ENCODE measurements at places on chromosomes 12 and 14.

- DNase-seq: no peak
Observed at GRCh38 chr12:56979628-56980027, 22.2 kb upstream of the RDH16 start.

DNA sequence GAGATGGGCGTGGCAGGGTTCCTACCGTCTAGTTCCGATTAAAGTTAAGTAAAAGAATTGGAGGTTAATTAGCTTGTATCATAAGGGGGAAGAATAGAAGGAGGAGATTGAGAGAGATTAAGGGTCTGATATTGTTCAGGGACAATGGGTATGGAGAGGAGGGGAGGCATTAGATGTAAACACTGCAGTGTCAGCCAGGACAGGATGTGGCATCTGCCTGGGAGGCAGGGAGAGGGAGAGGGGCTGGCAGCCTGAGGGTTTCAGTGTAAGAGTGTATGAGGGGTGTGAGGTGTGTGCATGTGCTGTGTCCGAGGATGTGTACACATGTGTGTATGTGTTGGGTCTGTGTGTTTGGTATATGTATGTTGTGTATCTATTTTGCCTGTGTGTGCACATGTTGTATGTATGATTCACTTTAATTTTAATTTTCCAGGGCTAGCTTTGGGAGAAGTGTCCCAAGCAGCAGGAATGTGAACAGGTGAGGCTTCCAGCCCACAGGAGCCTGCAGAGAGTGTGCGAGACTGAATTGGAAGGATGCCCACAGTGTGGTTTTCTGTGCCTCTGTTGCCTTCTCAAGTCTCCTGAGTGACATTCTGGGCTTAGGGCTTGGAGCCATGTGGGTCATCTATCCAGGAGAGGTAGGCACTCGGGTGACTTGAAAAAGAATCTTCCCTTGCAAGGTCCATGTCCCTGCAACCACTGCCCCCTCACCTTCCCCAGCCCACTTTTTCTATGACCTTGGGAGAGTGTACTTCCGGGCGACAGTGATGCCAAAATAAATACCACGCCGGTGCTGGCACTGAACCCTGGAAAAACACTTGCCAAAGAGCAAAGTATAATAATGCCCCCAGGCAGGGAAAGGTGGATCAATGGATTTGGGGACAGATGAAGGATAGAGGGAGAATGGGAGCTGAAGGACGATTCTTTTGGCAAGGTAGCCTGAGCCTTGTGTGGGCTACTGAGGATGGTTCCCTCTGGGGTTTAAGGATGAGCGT lies 36.8 kb upstream of the DCD start:
- no peak for DNase-seq

GRCh38 chr12:11901701-11902524 lies 168.8 kb upstream of the BCL2L14 start:
- no peak for DNase-seq

DNA sequence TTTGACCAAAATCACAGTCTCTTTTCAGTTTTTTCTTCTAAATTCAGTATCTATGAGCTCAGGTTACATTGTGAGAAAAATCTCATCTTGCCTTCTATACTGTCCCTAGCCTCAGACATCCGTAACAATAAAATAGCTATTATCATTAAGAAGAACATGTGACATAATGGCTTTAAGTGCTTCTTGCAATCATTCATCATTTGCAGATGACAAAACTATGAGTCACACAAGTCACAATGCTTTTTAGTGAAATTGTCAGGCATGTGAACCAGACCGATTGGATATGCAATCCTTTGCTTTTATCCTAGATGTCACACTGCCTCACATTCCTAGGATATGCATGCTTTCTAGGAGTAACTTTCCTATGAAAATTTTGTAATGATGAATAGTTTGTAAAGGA lies 313.1 kb downstream of the SLC6A15 start:
- no peak for DNase-seq

- no peak for DNase-seq
Observed at GRCh38 chr12:581321-581720, 81.9 kb downstream of the NINJ2 start.

DNA sequence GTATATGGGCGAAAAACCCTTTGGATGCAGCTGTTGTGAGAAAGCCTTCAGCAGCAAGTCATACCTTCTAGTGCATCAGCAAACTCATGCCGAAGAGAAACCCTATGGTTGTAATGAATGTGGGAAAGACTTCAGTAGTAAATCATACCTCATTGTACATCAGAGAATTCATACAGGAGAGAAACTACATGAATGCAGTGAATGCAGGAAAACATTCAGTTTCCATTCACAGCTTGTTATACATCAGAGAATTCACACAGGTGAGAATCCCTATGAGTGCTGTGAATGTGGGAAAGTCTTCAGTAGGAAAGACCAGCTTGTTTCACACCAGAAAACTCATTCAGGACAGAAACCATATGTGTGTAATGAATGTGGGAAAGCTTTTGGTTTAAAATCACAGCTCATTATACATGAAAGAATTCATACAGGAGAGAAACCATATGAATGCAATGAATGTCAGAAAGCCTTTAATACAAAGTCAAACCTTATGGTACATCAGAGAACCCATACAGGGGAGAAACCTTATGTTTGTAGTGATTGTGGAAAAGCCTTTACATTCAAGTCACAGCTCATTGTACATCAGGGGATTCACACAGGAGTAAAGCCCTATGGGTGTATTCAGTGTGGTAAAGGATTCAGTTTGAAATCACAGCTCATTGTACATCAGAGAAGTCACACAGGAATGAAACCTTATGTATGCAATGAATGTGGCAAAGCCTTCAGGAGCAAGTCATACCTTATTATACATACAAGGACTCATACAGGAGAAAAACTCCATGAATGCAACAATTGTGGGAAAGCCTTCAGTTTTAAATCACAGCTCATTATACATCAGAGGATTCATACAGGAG lies 21.4 kb downstream of the ZNF268 start:
- no peak for DNase-seq

- DNase-seq: no peak
Observed at GRCh38 chr12:26287671-26288381, 92.5 kb downstream of the SSPN start.

DNA sequence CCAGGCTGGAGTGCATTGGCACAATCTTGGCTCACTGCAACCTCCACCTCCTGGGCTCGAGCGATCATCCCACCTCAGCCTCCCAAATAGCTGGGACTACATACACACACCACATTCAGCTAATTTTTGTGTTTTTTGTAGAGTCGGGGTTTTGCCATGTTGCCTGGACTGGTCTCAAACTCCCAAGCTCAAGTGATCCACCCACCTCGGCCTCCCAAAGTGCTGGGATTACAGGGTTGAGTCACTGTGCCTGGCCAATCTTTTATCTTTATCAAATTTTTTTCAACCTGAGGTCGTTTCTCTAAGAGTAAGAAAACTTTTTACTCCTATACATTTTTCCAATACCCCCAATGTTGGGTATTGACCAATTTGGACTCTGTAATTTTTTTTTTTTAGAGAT lies 40.0 kb upstream of the NAP1L1 start:
- no peak for DNase-seq

GRCh38 chr14:77601846-77602619 lies 14.4 kb downstream of the SPTLC2 start:
- DNase-seq: no peak

DNA sequence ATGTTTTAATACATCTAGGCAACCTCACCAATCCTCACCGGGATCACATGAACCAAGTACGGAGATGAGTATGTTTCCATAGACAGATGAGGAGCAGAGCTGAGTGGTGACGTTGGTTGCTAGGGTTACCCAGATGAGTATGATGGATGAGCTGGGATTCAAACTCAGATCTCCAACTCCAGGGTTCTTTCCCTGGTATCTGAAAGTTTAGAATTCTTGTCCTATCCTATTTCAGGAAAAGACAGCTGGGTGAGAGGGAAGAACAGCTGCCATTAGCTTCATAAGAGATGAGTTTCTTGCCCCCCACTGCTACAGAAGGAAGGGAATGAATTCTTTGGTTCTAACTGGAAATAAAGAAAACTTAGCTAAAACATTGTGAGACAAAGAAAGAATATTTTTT lies 728.9 kb upstream of the TBX3 start:
- no peak for DNase-seq

- no peak for DNase-seq
Observed at GRCh38 chr14:93723001-93723400, 65.3 kb downstream of the PRIMA1 start.

DNA sequence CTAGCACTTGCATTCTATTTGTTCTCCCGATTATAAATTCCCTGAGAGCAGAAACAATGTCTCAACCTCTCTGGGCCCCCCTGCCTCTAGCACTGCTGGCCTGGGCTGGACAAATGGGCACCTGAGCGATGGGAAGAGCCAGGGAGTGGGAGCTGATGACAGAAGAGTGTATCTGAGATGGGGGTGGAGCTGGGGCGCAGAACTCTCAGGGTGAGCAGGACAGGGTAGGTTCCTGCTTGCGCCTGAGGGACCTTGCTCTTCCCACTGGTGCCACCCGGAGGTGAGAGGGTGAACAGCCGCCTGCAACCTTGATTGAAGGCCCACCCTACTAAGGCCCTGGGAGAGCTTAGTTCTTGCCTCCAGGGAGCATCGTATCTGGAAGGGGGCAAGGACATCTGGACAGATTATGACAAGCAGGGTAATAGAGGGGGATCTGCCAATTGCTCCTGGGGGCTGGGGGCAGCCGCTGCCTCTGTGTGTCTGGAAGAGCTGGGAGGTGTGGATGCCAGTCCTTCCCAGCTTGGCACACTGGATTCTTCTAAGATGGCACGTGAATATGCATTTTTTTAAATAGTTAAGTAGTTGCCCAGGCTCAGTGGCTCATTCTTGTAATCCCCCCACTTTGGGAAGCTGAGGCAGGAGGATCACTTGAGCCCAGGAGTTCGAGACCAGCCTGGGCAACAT lies 43.0 kb upstream of the TSPAN9 start:
- no peak for DNase-seq

- DNase-seq: no peak
Observed at GRCh38 chr14:90518941-90519256, 122.1 kb downstream of the CALM1 start.

DNA sequence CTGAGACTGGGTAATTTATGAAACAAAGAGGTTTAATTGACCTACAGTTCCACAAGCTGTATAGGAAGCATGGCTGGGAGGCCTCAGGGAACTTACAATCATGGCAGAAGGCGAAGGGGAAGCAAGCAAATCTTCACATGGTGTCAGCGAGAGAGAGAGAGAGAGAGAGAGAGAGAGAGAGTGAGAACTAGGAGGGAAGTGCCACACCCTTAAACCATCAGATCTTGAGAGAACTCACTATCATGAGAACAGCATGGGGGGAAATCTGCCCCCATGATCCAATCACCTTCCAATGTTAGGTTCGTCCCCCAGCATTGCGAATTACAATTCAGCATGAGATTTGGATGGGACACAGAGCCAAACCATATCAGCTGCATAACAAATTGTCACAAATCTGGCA lies 96.7 kb downstream of the CHST11 start:
- no peak for DNase-seq
